ENCODE measurements at places on chromosomes 7 and 10.

DNA sequence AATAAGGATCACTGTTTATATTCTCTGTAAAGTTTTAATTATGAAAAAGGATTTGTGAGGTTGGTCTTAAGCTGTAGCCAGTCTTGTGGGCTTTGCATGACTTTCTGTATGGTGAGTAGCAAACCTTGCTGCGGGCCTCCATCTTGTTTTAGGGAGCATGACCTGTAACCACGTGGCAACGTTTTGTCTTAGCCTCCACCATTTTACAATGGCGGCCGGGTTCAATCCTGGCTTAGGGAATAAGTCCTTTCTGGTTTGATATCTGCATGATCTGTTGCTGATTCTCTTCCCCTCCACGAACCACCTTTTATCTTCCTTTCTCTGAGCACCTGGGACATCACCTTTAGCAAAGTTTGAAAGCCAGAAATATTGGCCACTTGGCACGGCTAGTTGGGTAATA is 32.5 kb upstream of the OPTN start:
- no peak for DNase-seq

DNA sequence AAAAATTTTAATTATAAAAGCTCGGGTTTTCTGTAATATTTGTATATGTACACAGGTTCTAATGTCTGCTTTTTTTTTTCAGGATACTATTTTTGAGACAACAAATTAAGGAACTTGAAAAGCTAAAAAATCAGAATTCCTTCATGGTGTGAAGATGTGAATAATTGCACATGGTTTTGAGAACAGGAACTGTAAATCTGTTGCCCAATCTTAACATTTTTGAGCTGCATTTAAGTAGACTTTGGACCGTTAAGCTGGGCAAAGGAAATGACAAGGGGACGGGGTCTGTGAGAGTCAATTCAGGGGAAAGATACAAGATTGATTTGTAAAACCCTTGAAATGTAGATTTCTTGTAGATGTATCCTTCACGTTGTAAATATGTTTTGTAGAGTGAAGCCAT is 57.9 kb upstream of the BAMBI start:
- no peak for DNase-seq

GRCh38 chr7:81725812-81726127 is 44.1 kb downstream of the HGF start:
- DNase-seq: no peak

- DNase-seq: no peak
Observed at GRCh38 chr10:132591166-132591971, 53.8 kb downstream of the INPP5A start.
